SW480 (cell line): ENCODE measurements at places on chromosomes 1 and 21.

DNA sequence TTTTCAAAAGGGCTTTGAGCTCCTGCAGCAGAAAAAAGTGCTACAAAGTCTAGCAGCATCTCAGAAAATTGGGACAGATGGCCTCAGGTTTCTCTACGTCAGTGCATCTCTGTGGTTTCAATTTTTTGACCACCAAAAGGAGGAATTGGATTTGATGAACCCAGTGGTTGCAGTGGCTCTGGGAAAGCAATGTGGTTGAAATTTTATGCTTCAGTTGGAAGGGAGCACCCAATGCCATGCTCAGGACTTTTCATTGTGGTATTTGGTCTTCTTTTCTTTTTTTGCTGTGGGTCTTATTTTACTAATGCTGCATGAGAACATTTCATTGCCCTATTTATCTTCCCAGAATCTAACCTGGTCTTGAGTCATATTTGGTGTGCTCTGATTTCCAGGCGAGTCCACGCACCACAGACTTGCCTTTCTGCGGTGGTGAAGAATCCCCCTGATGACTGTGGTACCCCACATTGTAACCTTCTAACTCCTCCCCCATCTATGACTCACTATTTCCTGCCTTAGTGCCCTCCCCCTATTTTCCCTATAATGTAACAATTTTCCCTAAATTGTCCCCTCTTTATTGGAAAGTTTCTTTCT lies 56.7 kb downstream of the S1PR1 start:
- DNase-seq: peak; percentile 69

DNA sequence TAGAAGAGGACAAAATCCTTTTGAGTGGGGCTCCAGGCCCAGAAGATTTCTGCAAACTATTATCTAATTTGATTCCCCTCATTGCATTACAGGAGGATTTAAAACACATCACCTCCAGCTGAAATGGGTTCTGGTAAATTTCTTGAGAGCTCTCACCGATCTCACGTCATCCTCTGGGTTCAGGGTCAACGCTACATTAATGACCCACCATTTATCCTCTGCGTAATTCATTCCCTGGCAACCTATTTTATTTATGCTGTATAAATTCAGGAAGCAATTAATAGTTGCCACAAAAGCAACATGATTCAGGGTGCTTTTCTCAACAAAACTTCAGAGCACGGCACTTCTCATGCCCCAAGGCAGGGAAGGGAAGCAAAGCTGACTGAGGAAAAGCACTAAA lies 38.9 kb downstream of the LMX1A start:
- DNase-seq: no peak

- no peak for DNase-seq
These were observed 35.6 kb upstream of the LRRC3 start for GRCh38 chr21:44419679-44420078.

- DNase-seq: peak; percentile 88
These were observed 8.6 kb upstream of the CALML6 start for GRCh38 chr1:1906185-1907097.

GRCh38 chr1:219215477-219215876 lies 41.8 kb downstream of the LYPLAL1 start:
- no peak for DNase-seq

DNA sequence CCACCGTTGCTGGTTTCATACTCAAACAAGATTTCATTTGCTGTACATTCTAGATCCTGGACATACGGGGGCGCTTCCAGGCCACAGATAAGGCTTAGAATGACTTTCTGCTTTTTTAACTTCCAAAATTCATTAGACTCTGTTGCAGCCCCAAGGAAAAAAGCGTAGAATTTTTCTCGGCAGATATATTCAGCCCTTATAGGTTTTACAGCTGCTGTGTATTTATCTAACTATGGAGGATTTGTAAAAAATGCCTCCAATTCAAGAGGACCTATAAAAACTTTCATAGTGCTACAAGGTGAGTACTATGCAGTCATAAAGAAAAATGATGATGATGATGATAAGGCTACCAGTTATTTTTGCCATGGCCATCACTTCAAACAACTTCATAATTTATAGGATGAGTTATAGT lies 51.6 kb downstream of the SLC30A10 start:
- DNase-seq: no peak

GRCh38 chr1:58064166-58064565 lies 482.4 kb downstream of the OMA1 start:
- DNase-seq: no peak

DNA sequence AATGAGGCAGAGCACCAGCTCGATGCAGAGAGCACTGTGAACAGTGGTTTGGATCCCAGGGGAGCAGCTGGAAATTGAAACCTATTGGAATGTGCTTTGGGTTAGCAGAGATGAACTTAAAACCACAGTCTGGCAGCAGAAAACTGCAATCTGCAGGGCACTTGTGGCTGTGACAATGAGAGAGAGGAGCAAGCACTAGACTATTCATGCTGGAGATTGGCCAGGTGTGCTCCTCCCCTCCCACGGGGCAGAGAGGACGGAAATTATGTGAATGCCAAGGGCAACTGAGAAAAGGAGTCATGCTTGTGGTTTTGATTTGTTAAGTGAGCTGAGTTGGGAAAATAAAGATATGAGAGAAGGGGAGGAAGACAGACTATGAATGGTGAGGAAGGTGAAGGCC lies 38.1 kb downstream of the HSD3B2 start:
- peak; percentile 67 for DNase-seq

DNA sequence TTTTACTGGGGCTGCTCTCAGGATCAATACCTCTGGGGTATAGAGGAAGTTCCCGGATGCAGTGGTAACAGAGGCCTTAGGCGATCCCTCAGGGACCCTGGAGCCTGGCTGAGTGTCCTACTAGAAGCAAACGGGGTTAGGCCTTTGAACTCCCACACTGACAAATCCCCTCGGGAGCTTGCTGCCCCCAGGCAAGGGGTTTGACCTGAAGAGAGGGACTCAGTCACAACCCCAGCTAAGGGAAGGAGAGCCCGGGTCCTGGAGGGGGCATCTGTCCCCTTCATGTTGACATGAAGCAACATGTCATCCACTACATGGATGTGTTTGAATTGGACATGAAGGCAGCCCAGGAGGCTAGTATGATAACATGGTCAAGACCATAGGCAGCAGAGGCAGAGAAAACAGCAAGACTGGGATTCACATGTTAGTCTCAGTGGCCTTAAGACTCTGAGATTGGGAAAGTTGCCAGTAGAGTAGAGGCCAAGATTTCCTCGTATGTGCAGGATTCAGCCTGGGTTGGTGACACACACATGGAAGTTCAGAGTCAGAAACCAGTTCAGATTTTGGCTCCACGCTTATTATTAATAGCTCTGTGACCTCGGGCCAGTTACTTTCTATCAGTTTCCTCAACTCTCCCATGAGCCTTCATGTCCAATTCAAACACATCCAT lies 101.5 kb downstream of the KCNN3 start:
- no peak for DNase-seq

- no peak for DNase-seq
These were observed 57.4 kb downstream of the ARID4B start for GRCh38 chr1:235270625-235271024.

- no peak for DNase-seq
These were observed 172.8 kb upstream of the IRF2BP2 start for GRCh38 chr1:234782791-234783190.

- DNase-seq: peak; percentile 6
These were observed at the start of gene KCND3 for GRCh38 chr1:111989531-111990025. KCND3 (minus strand) TSS chr1:111989668.

GRCh38 chr1:8825985-8826481 lies 8.6 kb upstream of the RERE start:
- no peak for DNase-seq

DNA sequence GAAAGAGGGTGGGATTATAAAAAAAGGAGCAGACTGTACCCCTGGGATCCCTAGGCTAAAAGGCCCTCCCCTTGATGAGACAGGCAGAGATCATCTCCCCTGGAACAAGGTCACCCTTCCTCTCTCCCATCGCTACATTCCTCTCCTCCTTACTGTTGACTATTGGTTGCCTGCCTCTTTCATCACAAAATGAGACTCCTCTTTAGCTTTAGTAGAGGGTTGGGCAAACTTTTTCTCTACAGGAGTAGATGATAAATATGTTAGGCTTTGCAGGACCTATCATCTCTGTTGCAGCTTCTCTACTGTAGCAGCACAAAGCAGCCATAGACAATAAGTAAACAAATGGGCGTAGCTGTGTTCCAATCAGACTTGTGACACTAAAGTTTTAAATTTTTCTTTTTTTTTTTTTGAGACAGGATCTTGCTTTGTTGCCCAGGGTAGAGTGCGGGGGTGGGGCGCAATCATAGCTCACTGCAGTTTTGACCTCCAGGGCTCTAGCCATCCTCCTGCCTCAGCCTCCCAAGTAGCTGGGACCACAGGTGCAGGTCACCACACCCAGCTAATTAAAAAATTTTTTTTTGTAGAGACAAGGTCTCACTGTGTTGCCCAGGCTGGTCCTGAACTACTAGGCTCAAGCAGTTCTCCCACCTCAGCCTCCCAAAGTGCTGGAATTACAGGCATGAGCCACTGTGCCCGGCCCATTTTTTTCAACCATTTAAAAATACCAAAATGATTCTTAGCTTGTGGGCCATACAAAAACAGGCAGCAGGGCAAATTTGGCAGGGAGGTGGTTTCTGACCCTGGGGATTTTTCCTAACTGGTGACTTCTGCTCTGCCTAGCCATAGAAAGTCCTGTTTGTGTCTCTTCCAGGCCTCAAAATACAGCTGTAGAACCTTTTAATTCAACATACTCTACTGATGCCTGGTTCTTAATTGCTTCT lies 15.1 kb downstream of the MCL1 start:
- DNase-seq: no peak

GRCh38 chr1:156747742-156748669 lies 3.5 kb downstream of the HDGF start:
- DNase-seq: no peak

GRCh38 chr1:208172423-208173145 lies 71.6 kb downstream of the PLXNA2 start:
- no peak for DNase-seq

GRCh38 chr21:41557884-41558283 lies 49.9 kb upstream of the TMPRSS2 start:
- no peak for DNase-seq

DNA sequence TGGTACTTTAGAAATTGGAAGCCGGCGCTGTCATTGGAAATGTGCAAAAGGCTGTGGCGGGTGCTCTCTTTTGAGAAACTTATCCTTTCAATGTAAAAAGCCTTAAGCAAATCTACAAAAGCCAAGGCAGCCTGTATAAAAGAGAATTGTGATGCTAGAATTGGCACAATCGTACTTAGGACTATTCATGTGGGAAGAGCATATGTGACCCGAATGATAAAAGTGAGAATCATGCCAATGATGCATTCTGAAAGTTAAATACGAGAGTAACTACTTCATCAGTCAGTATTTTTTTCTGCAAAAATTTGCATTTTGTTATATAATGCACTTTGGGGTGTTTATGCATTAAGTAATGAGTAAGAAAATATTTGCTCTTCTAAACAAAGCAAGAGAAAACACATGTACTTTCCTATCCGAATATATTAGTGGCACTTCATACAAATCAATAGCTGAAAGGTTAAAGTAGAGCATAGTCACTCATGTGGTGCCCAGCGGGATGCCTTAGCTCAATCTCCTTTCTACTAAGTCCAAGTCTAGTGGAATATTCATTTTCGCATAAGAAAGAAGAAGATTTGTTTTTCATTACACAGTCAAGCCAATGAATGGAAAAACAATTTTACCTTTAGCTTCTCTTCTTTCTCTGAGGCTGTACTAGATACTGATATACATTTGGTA lies 1256.6 kb upstream of the B3GALT2 start:
- no peak for DNase-seq

- no peak for DNase-seq
These were observed 105.6 kb upstream of the SOD1 start for GRCh38 chr21:31553926-31554325.
